Psoas muscle (tissue), 8 donors: ENCODE measurements at places on chromosomes 1 and 21.
A peak's percentile ranks its signal among the peaks of the same experiment; 100 is the strongest.

- no peaks in the 10 kb centered on the region for H3K27me3 ChIP-seq
- H3K4me1 ChIP-seq, result no peaks in the 10 kb centered on the region
- no peak for DNase-seq
- H3K36me3 ChIP-seq, result no peaks in the 10 kb centered on the region
- H3K27ac ChIP-seq, result no peak overlapping the region
- no peak overlapping the region for H3K4me3 ChIP-seq
These were observed 270.9 kb downstream of the CHRM3 start for GRCh38 chr1:239657291-239657690.

GRCh38 chr21:37550618-37551330 is 184.2 kb downstream of the DYRK1A start:
- no peak for DNase-seq
- H3K4me3 ChIP-seq, result no peak overlapping the region
- no peaks in the 10 kb centered on the region for H3K36me3 ChIP-seq
- no peaks in the 10 kb centered on the region for H3K27me3 ChIP-seq

DNA sequence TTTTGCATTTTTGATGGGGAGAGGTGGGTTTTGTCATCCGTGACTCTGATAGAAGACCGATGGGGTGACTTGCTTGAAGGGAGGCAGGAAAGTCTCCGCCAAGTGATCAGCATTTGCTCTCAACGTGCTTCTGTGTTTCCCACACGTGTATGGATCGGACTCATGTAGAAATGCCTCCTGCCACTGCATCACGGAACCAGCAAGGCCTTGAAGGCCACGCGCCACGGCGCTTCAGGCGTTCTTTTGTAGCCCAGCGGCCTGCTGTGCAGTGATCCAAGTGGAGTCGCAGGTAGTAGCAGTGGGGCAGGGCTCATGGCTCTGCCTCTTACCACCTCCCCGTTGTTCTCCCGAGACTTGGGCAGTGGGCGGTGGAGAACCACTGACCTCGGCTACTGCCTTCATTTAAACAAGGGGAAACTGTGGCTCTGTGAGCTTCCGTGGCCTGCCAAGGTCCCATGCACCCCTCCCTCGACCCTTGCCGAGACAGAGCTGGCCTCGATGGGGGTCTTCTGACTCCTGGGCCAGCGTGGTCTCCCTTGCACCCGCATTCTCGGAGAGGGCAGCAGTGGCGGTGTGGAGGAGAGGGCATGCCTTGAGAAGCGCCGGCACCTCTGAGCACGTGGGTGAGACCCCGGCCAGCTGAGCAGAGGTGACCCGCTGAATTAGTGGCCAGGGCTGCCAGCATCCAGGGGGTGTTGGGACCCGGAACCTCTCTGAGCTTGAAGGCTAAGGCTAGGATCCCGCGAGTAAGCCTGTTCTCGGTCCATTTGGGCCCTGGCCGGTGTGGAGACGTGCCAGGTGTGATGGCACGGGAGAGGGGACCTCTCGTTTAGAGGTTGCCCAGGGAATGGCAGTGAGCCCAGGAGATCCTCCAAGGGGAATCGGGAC is 46.1 kb upstream of the ABCG1 start:
- no peaks in the 10 kb centered on the region for H3K27me3 ChIP-seq
- no peak overlapping the region for H3K27ac ChIP-seq
- no peaks in the 10 kb centered on the region for H3K36me3 ChIP-seq

- H3K27ac ChIP-seq, result no peak overlapping the region
- no peak for DNase-seq
- H3K4me1 ChIP-seq, result peaks cover 7% of the 10 kb centered on the region
- no peaks in the 10 kb centered on the region for H3K36me3 ChIP-seq
- H3K4me3 ChIP-seq, result no peak overlapping the region
These were observed 3.3 kb downstream of the DLGAP3 start for GRCh38 chr1:34926156-34926555.

- peaks cover 15% of the 10 kb centered on the region for H3K4me1 ChIP-seq
- H3K36me3 ChIP-seq, result peaks cover 5% of the 10 kb centered on the region
- H3K4me3 ChIP-seq, result no peak overlapping the region
- H3K27me3 ChIP-seq, result no peaks in the 10 kb centered on the region
These were observed 2.4 kb upstream of the CCT8 start for GRCh38 chr21:29075706-29076466.

DNA sequence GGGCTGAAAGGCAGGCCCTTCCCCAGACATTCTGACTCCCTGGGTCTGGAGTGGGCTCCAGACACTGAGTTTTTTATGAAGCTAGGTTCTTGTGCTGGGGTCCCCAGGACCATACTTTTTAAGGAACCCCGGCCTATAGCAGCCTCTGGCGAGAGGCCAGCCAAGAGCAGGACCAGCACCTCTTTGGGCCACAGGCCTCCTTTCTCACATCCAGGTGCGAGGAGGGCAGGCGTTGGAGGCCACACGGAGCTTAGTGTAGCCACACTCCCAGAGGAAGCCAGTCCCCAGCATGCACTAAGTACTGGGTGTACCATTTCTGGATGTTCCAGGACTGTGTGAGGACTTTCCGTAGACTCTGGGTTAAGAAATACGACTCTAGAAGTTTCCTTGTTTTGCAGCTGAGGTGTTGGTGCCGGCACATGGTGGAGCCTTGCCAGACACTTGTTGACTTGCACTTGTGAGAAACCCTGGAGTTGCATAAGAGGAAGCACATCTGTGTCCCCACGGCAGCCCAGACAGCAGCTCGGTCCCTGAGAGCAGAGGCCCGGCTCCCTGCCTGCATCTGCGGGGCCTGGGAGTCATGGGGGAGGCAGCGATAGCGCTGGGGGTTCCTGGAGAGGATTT is 122.2 kb upstream of the VAMP3 start:
- no peaks in the 10 kb centered on the region for H3K36me3 ChIP-seq
- DNase-seq, result peak; percentile 54
- peaks cover under 1% of the 10 kb centered on the region for H3K27me3 ChIP-seq
- no peak overlapping the region for H3K27ac ChIP-seq
- peaks cover 5% of the 10 kb centered on the region for H3K4me1 ChIP-seq

- H3K4me1 ChIP-seq, result peaks cover 78% of the 10 kb centered on the region
- H3K4me3 ChIP-seq, result no peak overlapping the region
- no peak for DNase-seq
- no peaks in the 10 kb centered on the region for H3K27me3 ChIP-seq
These were observed 17.2 kb downstream of the JAK1 start for GRCh38 chr1:64948905-64949833.

- no peaks in the 10 kb centered on the region for H3K36me3 ChIP-seq
- peaks cover 5% of the 10 kb centered on the region for H3K4me1 ChIP-seq
- H3K27me3 ChIP-seq, result no peaks in the 10 kb centered on the region
- no peak overlapping the region for H3K27ac ChIP-seq
- H3K4me3 ChIP-seq, result no peak overlapping the region
These were observed 441.9 kb upstream of the ADAMTS5 start for GRCh38 chr21:27408826-27409225.

GRCh38 chr1:108878678-108879077 is 1.9 kb downstream of the GPSM2 start:
- no peak for DNase-seq
- H3K36me3 ChIP-seq, result no peaks in the 10 kb centered on the region
- peaks cover 21% of the 10 kb centered on the region for H3K4me1 ChIP-seq
- peak overlapping the region; percentile 83 for H3K4me3 ChIP-seq
- H3K27me3 ChIP-seq, result no peaks in the 10 kb centered on the region

GRCh38 chr1:101980974-101981373 is 15.8 kb downstream of the OLFM3 start:
- H3K27me3 ChIP-seq, result no peaks in the 10 kb centered on the region
- H3K4me3 ChIP-seq, result no peak overlapping the region
- H3K4me1 ChIP-seq, result no peaks in the 10 kb centered on the region
- H3K27ac ChIP-seq, result no peak overlapping the region
- H3K36me3 ChIP-seq, result no peaks in the 10 kb centered on the region
- no peak for DNase-seq

DNA sequence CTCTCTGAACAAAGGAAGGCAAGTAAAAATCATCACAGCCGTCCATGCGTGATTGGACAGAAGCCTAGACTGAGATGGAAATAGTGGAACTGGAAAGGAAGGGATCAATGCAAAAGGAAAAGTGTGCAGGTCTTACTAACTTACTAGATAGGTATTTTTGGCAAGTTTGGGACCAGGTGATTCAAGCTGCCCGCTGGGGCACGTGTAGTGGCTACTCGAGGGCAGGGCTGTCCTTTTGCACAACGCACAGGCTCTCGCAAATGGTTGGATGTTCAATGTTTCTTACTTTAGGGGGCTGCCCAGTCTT is 566 bp upstream of the ALG6 start:
- peak overlapping the region; percentile 90 for H3K4me3 ChIP-seq
- H3K36me3 ChIP-seq, result no peaks in the 10 kb centered on the region
- H3K4me1 ChIP-seq, result peaks cover 9% of the 10 kb centered on the region
- peak overlapping the region; percentile 85 for H3K27ac ChIP-seq

DNA sequence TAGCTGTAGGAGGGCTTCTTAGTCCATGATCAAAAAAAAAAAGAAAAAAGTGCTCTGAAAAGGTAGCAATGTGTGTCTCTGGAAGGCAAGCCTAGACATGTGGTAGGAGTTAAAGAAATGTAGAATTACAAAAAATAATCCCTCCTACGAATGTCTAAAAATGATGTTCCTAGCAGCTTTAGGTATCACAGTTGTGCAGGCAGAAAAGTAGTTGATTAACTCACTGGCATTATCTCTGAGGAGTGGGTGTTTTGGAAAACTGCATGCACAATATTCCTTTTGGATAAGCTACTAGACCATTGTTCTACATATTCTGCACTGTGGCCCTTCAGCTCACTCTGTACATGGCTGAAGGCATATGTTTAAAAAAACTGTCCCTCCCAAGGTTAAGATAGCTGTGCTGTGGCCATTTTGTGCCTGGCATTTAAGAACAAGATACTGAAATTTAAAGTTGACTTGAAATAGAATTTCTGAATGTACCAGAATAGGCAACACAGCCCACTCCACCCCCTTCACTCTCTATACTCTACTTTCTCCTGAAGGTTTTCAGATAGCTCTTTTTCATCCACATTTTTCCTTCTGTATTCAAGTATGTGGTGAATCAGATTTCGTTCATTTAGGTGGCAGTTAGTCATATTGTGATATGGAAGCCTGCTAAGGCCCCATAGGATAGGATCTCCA is 463.9 kb upstream of the LRRC7 start:
- no peaks in the 10 kb centered on the region for H3K27me3 ChIP-seq
- H3K4me1 ChIP-seq, result no peaks in the 10 kb centered on the region
- H3K4me3 ChIP-seq, result no peak overlapping the region
- H3K36me3 ChIP-seq, result no peaks in the 10 kb centered on the region

- H3K27me3 ChIP-seq, result no peaks in the 10 kb centered on the region
- H3K4me1 ChIP-seq, result peaks cover 14% of the 10 kb centered on the region
- H3K27ac ChIP-seq, result no peak overlapping the region
These were observed 21.1 kb downstream of the SLC25A24 start for GRCh38 chr1:108179018-108179417.

GRCh38 chr21:25539606-25540005 is 67.7 kb downstream of the MRPL39 start:
- H3K27me3 ChIP-seq, result no peaks in the 10 kb centered on the region
- H3K4me1 ChIP-seq, result no peaks in the 10 kb centered on the region
- no peak for DNase-seq
- no peaks in the 10 kb centered on the region for H3K36me3 ChIP-seq
- no peak overlapping the region for H3K27ac ChIP-seq
- H3K4me3 ChIP-seq, result no peak overlapping the region

GRCh38 chr1:53138991-53139884 is 3.2 kb downstream of the SLC1A7 start:
- no peaks in the 10 kb centered on the region for H3K36me3 ChIP-seq
- H3K27me3 ChIP-seq, result no peaks in the 10 kb centered on the region
- no peak for DNase-seq
- peak overlapping the region; percentile 21 for H3K27ac ChIP-seq
- H3K4me3 ChIP-seq, result no peak overlapping the region
- H3K4me1 ChIP-seq, result no peaks in the 10 kb centered on the region

DNA sequence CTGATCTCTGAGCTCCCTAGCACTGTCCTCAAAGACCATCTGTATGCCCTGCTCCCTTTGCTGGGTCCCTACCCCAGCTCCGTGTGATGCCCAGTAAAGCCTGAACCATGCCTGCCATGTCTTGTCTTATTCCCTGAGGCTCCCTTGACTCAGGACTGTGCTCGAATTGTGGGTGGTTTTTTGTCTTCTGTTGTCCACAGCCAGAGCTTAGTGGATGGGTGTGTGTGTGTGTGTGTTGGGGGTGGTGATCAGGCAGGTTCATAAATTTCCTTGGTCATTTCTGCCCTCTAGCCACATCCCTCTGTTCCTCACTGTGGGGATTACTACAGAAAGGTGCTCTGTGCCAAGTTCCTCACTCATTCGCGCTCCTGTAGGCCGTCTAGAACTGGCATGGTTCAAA is 5.7 kb downstream of the GSTM5 start:
- no peak overlapping the region for H3K27ac ChIP-seq
- no peaks in the 10 kb centered on the region for H3K36me3 ChIP-seq
- no peaks in the 10 kb centered on the region for H3K4me1 ChIP-seq
- no peaks in the 10 kb centered on the region for H3K27me3 ChIP-seq
- DNase-seq, result no peak

GRCh38 chr1:26945728-26946127 is 14.5 kb downstream of the KDF1 start:
- no peaks in the 10 kb centered on the region for H3K4me1 ChIP-seq
- no peak overlapping the region for H3K4me3 ChIP-seq
- H3K36me3 ChIP-seq, result peaks cover 63% of the 10 kb centered on the region
- H3K27me3 ChIP-seq, result no peaks in the 10 kb centered on the region
- DNase-seq, result no peak

GRCh38 chr1:6770751-6771440 is 14.4 kb upstream of the CAMTA1 start:
- H3K27ac ChIP-seq, result no peak overlapping the region
- H3K27me3 ChIP-seq, result peaks cover 2% of the 10 kb centered on the region
- H3K4me1 ChIP-seq, result no peaks in the 10 kb centered on the region
- no peak overlapping the region for H3K4me3 ChIP-seq
- no peak for DNase-seq

GRCh38 chr1:106121728-106122127 is 934.7 kb upstream of the PRMT6 start:
- H3K27me3 ChIP-seq, result no peaks in the 10 kb centered on the region
- H3K4me3 ChIP-seq, result no peak overlapping the region
- no peak for DNase-seq
- H3K27ac ChIP-seq, result no peak overlapping the region

DNA sequence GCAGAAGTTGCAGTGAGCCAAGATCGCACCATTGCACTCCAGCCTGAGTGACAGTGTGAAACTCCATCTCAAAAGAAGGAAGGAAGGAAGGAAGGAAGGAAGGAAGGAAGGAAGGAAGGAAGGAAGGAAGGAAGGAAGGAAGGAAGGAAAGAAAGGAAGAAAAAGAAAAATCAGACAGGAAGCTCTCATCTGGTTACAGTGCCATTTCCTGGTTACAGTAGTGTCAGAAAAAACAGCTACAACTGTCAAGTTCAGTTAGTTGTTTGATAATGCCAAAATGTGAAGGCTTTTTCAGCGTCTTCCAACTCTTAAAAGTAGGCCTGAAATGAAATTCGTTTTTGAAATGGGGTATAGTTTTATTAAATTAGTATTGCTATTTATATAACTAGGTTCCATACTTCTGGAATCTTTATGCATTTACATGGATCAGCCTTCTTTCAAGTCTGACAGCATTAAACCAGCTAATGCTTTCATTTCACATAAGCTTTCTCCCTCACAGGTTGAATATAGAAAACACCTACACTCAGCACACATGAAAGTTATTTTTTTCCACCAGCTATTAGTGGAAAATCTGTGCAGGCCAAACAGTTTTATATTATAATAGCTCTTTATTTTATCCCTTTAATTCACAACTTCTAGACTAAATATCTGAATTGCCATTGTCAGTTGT is 21.2 kb downstream of the PTPN22 start:
- H3K27ac ChIP-seq, result no peak overlapping the region
- no peaks in the 10 kb centered on the region for H3K4me1 ChIP-seq
- no peaks in the 10 kb centered on the region for H3K36me3 ChIP-seq
- no peaks in the 10 kb centered on the region for H3K27me3 ChIP-seq
- no peak for DNase-seq
